ENCODE measurements at places on chromosomes 1 and 21. TPM values are rescaled to one million over a fixed set of nuclear protein-coding genes. Genes with fewer than 3 reads are reported as not detected.

GRCh38 chr1:183732236-183732880, 72.6 kb upstream of the RGL1 start:
- no peak for DNase-seq

GRCh38 chr1:235997049-235997448, 67.8 kb downstream of the NID1 start:
- no peak for DNase-seq

DNA sequence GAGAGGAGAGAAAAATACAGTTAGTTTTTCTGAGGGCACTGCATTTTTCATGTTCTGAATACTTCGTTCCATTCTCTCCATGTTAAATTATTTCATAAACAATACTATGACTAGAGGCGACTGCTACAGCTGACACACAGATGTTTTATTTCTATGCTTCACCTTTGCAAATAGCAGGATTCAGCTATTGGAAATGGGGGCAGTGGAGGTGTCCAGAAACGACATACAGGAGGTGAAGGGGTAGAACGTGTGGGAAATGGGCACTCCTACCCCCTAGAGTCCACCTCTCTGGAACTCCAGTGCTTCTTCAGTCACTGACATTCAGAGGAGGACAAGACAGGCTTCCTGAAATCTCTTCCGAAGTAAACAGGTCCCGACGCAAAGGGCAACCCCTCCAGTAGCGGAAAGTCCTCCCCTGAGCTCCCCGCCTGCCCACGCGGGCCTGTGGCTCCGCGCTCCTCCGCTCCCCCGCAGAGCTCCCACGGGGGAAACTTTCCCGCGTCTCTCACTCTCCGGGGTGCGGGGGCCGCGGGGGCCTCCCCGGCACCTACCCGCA, 480 bp downstream of the DPYD start:
- peak; percentile 57 for DNase-seq

DNA sequence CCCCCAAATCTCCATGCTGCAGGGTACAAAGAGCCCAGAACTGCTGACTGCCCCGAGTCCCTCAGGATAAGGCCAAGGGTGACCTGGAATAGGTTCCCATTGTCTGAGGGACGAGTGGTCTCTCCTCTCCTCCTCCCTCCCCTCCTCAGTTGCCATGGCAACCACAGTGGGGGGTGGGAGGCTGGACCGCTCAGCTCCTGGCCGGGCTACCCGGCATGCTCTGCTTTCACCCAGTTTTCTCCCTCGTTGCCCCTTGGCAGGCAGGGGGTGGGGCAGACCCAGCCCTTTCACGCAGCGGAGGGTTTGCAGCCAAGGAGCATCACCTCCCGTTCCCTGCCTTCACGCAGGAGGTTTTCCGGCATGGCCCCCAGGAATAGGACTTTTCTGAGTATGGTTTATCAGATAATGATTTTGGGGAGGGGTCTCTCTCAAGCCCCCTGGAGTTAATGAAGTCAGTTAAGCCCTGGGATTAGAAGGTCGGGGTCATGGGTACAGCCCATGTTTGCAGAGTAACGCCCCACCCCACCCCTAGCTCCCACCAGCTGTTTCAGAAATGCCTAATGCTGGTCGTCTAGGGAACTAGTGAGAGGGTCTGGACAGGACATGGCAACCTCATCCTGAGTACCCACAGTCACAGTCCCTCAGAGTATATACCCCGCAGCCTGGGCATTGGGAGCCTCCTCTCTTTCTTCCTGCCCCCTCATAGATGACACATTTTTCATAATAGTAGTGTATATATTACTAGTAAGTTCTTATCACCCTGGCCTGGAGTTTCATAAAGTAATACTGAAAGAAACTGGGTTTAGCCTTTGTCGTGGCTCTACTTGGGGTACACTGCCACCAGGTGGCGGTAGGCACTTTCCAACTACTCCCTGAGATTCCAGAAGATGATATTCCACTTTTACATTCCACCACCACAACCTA, 20.7 kb downstream of the C1QB start:
- peak; percentile 45 for DNase-seq

DNA sequence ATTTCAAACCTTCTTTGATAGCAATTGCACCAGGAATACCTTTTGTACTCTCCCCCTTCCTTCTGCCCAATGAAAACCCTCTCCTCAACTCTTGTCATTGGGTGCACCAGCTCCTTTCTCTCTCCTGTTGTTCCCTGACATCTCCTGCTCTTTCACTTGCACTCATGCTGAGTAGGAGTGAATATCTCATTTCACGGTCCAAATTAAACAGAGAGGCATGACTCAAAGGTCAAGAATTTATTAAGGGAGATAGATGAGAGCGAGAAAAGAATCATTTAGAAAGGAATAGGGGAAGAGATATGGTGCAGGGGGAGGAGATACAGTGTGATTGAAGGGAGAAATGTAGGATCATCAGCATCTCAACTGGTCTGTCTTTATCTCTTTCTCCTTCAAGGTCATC, 22.1 kb downstream of the AIM2 start:
- peak; percentile 42 for DNase-seq

Gene CDC20
- total RNA-seq, result 410 TPM

Gene KLHDC8A
- not detected for total RNA-seq

Gene RGSL1
- not detected for total RNA-seq

DNA sequence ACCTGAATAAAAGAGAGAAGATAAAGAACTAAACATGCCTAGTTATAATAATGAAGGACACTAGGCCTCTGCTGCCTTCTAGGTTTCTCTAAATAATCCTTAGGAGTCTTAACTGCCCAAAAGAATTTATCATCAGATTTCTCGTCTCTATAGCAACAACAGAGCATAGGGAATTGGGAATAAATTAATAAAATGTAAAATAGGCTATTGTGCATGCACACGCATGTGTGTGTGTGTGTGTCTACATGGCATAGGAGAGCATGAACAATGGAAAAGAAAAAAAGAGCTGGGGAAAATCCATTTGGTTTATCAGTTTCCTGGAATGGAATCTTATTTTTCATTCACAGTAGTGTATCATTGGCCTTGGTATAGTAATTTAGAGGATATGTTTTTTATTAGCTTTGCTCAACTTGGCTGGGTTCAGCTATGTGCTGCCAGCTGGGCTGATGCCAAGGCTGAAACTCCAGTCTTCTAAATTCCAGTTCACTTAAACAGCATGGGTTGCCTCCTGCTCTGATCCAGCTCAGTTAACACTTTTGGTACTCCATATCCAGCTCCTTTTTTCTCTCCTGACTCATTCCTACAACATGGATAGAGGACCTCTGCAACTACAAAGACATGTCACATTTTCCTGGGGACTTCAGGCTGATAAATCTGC, 80.6 kb upstream of the SLFNL1 start:
- DNase-seq, result peak; percentile 87

DNA sequence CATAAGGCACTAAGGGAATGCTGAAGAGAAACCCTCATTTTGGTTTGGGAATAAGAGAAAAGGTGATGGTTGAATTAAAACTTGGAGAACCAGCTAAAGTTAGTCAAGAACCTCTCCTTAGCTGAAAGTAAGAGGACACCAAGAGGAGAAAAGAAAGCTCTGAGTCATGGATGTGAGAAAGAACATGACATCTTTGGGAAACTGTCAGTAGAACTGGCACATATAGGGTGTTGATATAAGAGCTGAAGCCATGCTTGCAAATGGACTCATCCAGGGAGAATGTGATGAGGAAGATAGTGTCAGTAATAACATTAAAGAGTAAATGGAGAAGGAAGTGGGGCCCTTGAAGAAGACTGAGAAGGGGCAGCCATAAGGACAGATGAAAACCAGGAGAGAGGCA, 54.3 kb downstream of the LRRC8C start:
- no peak for DNase-seq

Measured in RPMI7951 (cell line).